ENCODE measurements at places on chromosomes 7 and 10. TPM values are rescaled to one million over a fixed set of nuclear protein-coding genes. Genes with fewer than 3 reads are reported as not detected.

GRCh38 chr7:45033931-45034290 is 33.9 kb downstream of the CCM2 start:
- no peak for DNase-seq

GRCh38 chr10:6600224-6600987 is 20.3 kb upstream of the PRKCQ start:
- no peak for DNase-seq

DNA sequence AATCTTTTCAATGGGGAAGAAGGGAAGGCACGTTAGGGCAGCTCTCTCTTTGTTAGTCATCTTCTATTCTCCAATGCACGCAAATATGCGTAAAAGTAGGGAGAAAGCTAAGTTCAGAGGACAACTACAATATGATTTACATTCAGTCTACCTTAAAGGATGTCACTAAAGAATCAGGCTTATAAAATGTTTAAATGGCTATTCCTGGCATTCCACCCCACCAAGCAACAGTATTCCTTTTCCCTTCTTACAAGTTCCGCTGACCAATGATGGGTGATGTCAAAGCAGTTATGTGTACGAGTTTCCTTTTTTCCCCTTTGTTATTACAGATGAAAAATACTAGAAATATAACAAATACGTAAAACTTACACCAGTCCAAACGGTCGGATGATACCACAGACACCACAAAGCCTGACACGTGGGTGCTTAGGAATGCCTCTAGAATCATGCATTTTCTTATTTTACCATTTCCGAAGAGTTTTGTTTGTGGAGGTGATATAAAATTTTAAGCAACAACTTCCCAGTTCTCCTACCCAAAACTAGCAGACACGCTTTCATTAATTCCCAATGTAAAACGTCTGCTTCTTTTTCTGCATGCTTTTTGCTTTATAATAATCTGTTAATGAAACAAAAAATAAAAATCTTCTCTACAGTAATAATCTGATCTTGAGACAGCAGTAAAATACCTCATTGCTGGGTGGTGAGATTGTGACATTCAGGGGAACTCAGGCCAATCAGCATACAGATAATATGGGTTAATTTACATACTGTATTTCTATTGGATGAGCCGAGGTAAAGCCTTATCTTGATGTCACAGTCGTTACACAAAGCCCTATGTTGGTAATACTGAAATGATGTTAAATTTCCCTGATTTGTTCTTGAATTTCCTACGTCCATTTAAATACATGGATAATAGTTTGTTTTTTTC is 708 bp upstream of the GPR85 start:
- peak; percentile 87 for DNase-seq

- DNase-seq = no peak
Measured at GRCh38 chr10:101019440-101019703, 11.6 kb downstream of the PDZD7 start.

GRCh38 chr10:132537684-132538001 is at the start of gene INPP5A:
TSS of gene INPP5A (plus strand) at chr10:132537787. CDS start at chr10:132538097, 310 bp downstream.
- no peak for DNase-seq

- DNase-seq = peak; percentile 2
Measured at GRCh38 chr10:20494474-20494873, 402.6 kb downstream of the NEBL start.

The CRHR2 gene
- not detected for total RNA-seq

The RELN gene
- total RNA-seq = 0.02 TPM

The SH2D4B gene
- total RNA-seq = not detected

The SPDYE3 gene
- not detected for total RNA-seq

The POLR2J3 gene
- total RNA-seq = 20.6 TPM

The NRP1 gene
- 281 TPM for total RNA-seq
